ENCODE measurements at places on chromosomes 2 and 18. TPM values are rescaled to one million over a fixed set of nuclear protein-coding genes. Genes with fewer than 3 reads are reported as not detected.

Gene CCT7
- 234 TPM for total RNA-seq

Gene ZBTB7C
- under 0.01 TPM for total RNA-seq

Gene VAMP5
- total RNA-seq, result 32.5 TPM

Gene SERPINB2
- 1.4 TPM for total RNA-seq

Gene CFAP53
- 0.77 TPM for total RNA-seq

Gene SNORC
- 0.79 TPM for total RNA-seq

Gene SCG2
- 0.09 TPM for total RNA-seq

Gene TMEM200C
- total RNA-seq, result 0.43 TPM

Gene C1QL2
- not detected for total RNA-seq

Gene SCYGR4
- not detected for total RNA-seq

Gene MOB1A
- 37.4 TPM for total RNA-seq

Gene SPRED2
- 4.0 TPM for total RNA-seq

Gene NFATC1
- 3.1 TPM for total RNA-seq

Gene SCYGR3
- not detected for total RNA-seq

Gene SPATA3
- total RNA-seq, result not detected

Gene CNTNAP5
- total RNA-seq, result not detected

Gene TMEM163
- total RNA-seq, result not detected

Gene MPHOSPH10
- 12.8 TPM for total RNA-seq

Gene CCNT2
- 19.1 TPM for total RNA-seq

Gene CPO
- 0.17 TPM for total RNA-seq

Gene FAM168B
- total RNA-seq, result 73.8 TPM

Gene PLCD4
- total RNA-seq, result 7.6 TPM

Gene C2orf72
- total RNA-seq, result not detected

Gene APLF
- total RNA-seq, result 5.9 TPM

Gene SLC9A4
- total RNA-seq, result not detected

Gene IL36A
- not detected for total RNA-seq

Gene RASGRP3
- 0.63 TPM for total RNA-seq

Gene IL1F10
- total RNA-seq, result not detected

Gene RAX
- not detected for total RNA-seq

Gene NFE2L2
- total RNA-seq, result 64.6 TPM

Gene PTH2R
- total RNA-seq, result not detected

Gene SLC40A1
- 76.7 TPM for total RNA-seq

Measured in bronchial smooth muscle cell (primary cell).